NCI-H1105 treated with DMSO at 0.1 percent for 48 hours (cell line): ENCODE measurements at places on chromosomes 12 and 14.

GRCh38 chr12:130139567-130140421 is 22.5 kb upstream of the FZD10 start:
- no peak for DNase-seq

- peak; percentile 49 for DNase-seq
Measured at GRCh38 chr12:95859344-95859816, 628 bp downstream of the SNRPF start.

DNA sequence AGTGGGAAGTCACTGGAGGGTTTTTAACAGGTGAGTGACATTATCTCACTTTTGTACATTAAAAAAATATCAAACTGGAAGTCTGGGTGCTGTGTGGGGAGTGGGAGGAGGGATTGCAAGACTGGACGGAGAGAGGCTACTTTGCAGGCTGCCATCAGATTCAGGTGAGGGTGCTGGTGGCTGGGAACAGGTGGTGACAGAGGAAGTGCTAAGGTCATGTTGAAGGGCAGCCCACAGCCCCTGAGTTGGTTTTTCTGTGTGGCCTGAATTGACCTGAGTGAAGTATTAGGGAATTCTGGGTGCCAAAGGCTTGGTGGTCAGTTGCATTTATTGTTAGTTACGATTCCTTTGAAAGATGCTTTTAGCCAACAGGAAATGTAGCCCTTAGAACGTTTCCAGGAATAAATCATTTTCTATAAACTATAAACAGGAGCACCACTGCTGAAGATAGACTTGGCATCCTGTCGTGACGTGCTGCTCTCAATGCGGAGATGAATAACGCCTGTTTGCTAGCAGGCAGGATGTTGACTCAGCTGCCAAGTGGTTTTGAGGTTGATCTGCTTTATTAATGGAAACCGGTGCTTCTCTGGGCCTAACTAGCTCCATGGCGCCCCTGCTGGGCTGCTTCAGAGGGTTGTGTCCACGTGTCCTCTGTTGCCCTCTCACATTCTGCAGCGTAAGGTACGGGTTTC is 707.5 kb upstream of the TMEM132C start:
- DNase-seq: peak; percentile 84

GRCh38 chr12:108127654-108128053 is 1.4 kb upstream of the WSCD2 start:
- no peak for DNase-seq

DNA sequence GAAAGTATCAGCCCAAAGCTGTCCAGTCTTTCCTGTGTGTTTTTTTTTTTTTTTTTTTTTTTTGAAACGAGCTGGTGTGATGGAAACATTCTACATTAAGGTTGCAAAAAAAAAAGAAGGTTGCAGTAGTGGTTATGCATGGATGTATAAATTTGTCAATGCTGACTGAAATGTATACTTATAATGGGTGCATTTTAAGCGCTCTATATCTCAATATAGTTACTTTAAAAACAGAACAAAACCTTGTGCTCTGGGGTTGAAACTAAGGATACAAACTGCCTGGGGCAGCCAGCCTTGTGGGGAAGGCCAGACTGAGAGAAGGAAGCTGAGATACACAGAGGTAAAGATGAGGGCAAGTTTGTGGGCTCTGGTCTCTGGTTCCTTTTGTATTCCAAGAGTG is 87.3 kb upstream of the RMST start:
- DNase-seq: no peak

DNA sequence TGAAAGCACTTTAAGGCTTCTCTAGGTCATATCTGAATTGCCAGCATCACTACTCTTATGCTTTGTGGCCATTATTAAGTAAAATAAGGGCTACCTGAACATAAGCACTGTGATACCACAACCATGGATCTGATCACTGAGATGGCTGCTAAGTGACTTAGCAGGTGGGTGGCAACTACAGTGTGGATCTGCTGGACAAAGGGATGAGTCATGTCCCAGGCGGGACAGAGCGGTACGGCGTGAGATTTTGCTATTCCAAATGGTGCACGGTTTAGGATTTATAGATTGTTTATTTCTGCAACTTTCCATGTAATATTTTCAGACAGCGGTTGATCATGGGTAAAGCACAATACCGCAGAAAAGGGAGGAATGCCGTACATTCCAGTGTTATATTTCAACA is 39.4 kb downstream of the MLXIP start:
- DNase-seq: no peak

GRCh38 chr12:118830296-118830695 is 151.0 kb upstream of the SRRM4 start:
- peak; percentile 10 for DNase-seq

DNA sequence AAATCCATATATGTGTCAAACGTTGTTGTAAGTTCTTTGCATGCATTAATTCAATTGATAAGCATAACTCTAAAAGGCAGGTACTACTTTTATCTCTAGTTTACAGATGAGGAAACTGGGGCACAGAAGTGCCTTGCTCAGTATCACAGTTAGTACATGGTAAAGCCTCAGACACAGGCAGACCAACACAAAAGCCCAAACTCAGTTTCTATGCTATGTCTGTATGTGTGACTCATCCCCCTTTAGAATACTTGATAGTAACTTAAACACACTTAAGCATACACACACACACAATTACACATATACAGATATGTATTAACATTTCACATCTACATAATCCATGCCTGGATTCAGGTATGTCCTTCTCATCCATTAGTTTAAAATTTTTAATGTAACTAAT is 88.0 kb downstream of the EPS8 start:
- no peak for DNase-seq

DNA sequence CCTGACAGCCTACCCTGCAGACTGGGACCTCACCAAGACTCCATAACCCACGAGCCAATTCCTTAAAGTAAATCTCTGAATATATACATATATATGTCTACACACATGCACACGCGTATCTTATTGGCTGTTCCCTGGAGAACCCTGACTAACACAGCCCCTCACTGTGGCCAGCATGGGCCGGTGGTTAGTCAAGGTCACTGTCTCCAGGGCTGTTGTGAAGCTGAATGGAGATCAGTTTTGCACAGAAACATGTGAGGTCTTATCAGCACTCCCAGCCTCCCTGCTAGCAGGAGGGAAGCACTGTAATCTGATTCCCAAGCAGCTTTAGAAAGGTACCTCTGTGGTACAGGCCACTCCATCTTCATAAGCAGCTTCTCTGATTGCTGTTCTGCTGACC is 46.6 kb upstream of the PLEKHG6 start:
- DNase-seq: no peak

DNA sequence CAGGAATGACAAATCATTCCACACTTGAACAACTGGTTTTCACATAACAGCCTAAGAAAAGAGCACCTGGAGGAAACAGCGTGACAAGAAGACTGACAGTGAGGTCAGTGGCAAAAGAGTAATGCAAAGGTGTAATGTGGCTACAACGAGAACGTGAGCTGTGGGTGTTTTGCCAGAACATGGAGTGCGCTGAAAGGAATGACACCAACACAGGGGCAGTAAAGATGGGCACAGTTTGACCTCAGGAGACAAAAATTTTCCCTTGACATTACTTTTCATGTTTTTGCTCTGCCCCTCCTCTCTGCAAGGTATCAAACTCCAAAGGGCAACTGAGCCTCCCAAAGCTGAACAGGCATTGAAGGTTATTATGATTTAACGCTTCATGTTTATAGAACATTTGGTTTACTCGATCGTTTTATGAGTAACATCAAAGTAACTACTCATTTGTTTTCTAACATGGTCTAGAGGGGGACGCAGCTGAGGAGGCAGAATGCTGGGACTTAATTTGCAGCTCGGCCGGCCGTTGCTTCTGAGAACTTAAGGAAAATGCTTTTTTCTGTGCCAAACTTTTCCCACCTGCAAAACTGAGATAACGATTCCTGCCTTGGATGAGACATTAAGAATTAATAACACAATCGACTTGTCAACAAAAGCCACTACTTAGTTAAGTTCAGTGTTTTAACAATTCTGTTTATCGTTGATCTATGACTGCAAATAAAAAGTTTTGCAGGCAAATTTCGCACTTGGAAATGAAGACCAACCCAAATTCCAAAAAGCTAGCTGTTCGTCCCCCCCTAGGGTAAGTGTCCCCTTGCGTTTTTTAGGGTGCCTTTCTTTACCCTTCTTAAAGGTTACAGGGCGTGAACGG is 954 bp downstream of the HAUS4 start:
- DNase-seq: no peak

- no peak for DNase-seq
Measured at GRCh38 chr12:3431686-3432085, 59.3 kb upstream of the PRMT8 start.

- no peak for DNase-seq
Measured at GRCh38 chr14:100708425-100709288, 18.0 kb upstream of the DLK1 start.

DNA sequence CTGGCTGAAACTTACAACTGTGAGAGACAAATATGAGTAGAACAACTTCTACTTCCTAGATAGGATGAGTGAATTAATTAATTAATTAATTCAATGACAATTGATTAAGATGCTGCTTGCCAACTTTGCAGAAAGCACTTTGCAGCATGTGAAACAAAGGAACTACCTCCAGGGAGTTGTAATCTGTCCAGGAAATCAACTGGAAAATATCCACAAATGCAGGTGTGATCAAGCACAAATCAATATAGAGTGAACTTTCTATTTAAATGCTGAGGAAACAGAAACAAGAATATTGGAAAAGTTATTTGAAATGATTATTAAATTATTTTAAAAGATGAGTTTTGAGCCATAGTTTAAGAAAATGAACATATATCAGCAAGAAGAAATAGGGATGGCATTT is 163.9 kb upstream of the ARID2 start:
- DNase-seq: peak; percentile 7

- no peak for DNase-seq
Measured at GRCh38 chr12:93365616-93366405, 11.9 kb upstream of the NUDT4 start.

DNA sequence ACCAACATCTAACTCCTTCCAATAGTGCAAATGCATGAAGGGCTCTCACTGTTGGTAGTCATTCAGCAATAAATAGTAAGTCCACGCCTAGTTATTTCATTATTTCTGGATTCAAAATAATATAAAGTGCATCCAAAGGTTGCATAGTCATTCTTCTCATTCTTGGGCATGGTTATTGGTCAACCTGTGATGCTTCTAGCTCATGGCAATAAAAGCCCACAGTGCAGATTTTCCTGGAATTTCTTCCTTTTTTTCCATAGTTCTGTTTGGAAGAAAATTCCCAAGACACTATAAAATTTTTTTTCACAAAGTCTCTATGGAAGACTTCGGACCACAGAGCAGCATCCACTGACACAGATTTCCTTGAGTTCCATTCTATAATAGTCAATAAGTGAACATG is 7.6 kb downstream of the CD69 start:
- no peak for DNase-seq

GRCh38 chr14:24072436-24072835 is 1.1 kb downstream of the CPNE6 start:
- no peak for DNase-seq

- DNase-seq: no peak
Measured at GRCh38 chr12:78209846-78210505, 379.3 kb downstream of the NAV3 start.

DNA sequence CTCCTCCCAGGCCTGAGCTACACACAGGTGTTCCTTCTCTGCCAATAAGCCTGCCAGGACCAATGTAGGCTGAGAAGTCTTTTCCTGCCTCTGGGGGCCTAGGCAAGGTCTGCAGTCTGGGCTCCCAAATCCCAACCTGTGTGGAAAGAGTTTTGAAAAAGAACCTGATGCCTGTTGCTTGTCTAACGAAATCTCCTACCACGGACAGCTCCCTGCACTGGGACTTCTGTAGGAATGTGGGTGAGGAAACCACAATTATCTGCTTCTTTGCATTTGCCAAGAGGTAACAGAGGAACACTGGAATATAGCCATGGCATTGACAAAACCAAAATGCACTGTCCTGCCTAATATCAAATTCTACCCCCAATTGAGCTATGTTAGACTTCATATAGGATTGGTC is 877.0 kb upstream of the TMEM132C start:
- no peak for DNase-seq

GRCh38 chr12:53739214-53740129 is 12.2 kb upstream of the CALCOCO1 start:
- DNase-seq: peak; percentile 28

DNA sequence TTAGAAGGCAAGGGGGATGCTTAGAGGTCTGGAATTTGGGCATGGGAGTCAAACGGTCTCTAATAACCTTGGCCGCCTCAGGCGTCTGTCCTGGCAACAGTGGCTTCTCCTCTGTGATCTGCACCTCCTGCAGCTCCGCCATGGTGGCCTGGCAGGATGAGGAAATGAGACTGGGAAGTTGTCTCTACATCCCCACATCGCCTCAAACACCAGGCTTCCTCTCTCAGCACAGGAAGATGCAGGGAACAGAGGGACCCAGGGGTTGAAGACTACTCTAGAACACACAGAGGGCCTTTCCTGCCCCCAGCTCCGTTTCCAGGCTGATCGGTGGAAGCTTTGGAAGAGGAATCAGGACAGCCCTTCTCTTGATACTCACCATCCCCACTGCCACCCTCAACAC is 1.7 kb downstream of the NDRG2 start:
- DNase-seq: no peak

DNA sequence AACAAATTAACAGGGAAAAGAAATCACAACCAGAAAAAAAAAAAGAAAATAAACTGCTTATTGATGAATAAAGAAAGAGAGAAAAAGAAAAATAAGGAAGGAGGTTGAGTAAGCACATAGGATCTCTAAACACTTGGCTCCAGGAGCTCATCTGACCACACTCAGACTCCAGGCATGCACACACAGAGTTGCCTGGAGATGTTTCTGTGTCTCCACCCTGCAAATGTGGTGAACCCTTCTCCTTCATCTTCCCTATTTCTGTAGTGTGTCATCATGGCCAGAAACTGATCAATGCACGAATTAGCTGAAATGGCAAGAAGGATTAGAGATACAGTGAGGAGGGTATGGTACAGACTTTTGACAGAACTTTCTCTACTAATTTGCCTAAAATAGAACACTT is 20.2 kb downstream of the OR4N2 start:
- DNase-seq: no peak

DNA sequence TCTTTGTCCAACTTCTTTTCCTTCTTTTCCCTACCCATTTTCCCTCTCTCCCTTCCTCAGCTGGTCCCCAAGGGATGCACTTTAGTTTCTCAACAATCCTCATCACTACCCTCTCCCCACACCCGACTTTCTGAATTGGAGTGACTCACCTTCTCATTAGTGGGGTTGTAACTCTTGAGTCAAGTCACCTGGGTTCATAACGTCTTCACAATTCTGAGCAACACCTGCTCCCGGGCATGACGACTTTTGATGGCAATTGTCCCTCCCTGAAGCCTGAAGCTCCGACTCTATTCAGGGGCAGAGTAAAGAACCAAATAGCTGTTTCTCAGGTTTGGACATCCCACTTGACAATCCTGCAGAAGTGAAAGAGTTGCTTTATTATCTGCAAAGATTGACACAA is 82.7 kb upstream of the OTX2 start:
- DNase-seq: no peak
